Stimulated activated CD8-positive, alpha-beta memory T cell treated with anti-CD3 and anti-CD28 coated beads, Interleukin-2, amount 100 ng/mL, for 1 hour (primary cell): ENCODE measurements at places on chromosomes 1 and 21.
A peak's percentile ranks its signal among the peaks of the same experiment; 100 is the strongest.

DNA sequence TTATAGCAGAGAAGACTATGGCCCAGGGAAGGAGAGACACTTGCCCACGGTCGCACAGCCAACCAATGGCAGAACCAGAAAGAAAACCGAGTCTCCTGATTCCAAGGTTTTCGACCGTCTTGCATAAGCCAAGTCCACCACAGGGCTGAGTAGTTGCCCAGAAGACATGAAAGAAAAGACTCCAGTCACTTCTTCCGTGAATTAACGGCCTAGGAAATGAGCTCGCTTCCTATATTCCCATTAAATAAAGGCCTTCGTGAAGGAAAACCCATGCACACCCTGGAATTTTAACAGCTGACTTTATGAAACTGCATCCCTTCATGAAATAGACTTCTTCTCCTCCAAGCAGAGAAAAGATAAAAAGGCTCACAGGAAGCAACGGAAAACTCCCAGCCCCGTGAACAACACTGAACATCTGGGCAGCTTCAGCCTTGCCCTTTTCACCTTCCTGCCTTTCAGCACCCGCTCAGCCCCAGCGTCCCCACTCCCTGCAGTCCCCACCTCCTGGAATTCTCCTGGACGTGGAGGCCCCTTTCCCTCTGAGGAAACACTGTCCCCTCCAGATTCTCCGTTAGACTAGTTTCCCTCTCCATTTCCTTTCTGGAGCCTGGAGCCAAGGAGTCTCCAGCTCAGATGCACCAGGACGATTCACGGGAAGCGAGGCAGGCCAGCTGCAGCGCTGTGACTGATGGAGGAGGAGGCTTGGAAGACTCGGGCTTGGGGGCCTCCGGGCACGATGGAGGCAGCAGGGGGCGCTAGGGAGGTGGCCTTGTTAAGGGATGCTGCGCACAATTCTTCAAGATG is 2.7 kb upstream of the MYOC start:
- peak; percentile 34 for DNase-seq

- no peak for DNase-seq
These were observed 89.1 kb upstream of the WDR26 start for GRCh38 chr1:224523676-224524075.

DNA sequence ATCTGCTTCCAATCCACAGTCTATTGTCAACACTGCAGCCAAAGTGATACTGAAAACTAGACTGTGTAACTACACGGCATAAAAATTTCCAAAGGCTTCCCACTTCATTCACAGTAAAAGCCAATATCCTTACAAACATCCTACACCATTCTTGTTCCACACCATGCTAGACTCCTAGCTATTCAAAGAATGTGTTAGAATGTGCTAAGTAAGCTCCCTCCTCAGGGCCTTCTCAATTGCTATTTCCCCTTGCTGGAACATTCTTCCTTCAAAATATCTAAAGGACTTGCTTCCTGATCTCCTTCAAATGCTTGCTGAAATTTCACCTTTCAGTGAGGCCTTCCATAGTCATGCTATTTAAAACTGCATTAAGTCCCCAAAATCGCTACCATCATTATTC is 228.1 kb downstream of the AKT3 start:
- no peak for DNase-seq

GRCh38 chr1:169363046-169363730 is 4.4 kb downstream of the NME7 start:
- DNase-seq: no peak

GRCh38 chr1:153963850-153964331 is 554 bp upstream of the SLC39A1 start:
- no peak for DNase-seq

DNA sequence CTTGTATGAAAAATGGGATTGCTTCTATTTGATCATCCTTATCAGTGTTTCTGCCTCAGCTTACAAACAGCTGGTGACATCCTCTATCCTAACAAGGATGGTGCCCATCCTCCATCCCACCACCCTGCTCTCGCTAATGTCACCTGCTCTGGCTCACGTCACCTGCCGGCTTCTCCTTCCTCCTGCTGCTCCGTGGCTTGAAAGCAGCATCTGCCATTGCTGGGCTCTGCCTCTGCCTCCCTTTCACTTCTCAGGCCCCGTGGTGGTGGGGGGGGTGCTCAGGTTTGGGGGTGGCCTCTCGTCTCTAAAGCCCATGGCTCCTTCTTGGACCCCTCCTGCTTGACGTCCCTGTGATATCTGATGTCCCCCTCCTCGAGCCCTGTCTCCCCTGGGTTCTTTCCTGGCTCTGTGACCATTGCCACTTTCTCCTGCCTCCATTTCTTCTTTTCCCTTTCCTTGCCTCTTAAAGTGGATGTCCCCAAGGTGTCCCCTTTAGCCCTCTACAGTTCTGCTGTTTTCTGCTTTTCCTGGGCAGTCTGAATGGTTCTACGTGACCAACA is 135.5 kb upstream of the ERRFI1 start:
- no peak for DNase-seq

DNA sequence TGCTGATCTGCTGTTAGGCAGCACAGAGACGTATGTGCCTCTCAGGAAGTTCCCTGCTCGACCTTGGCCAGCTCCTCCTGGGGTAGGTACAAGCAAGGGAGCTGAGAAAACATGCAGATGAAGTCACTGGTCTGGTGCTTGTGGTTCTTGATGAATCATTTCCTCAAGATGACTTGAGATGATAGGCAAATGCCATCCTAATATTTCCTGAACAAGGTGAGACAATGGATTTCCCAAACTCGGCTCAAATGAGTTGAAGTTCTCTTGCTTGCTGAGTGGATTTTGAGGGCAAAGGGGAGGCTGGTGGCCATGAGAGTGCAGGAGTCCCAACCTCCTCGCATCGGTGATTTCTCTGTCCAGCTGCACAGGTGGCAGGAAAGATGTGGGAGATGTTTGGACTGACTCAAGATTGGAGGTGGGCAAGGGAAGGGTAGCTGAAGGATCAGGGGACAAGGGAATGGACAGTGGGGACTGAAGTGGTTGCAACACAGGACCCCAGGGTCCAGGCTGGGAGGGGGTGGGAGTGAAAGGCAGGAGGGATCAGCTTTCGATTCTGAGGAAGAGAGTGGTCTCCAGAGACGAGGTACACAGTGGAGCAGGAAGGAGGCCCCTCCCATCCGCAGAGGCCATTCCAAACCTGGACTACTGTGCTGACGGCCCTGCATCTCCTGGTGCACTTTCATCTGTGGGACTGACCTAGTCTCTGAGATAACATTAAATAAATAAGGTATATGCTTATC is 63.9 kb downstream of the CAPN2 start:
- DNase-seq: peak; percentile 4

- DNase-seq: no peak
These were observed 63.6 kb downstream of the EPHB2 start for GRCh38 chr1:22773981-22774832.

GRCh38 chr1:112356765-112357164 is 39.2 kb upstream of the CTTNBP2NL start:
- DNase-seq: no peak

DNA sequence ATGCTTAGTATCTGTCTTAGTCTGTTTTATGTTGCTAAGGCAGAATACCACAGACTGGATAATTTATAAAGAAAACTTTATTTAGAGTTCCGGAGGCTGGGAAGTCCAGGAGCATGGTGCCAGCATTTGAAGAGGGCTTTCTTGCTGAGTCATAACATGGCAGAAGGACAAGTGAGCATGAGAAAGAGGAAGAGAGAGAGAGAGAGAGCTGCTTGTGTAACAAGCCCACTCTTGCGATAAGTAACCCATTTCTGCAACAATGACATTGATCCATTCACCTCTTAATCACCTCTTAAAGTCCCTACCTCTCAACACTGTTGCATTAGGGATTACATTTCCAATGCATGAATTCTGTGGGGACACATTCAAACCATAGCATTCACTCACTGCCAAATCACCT is 11.7 kb upstream of the MYOCOS start:
- DNase-seq: no peak
